Mammary epithelial cell (primary cell): ENCODE measurements at places on chromosomes 5 and 9. TPM values are rescaled to one million over a fixed set of nuclear protein-coding genes. Genes with fewer than 3 reads are reported as not detected.

- DNase-seq = no peak
Observed at GRCh38 chr5:67375606-67376005, 179.0 kb upstream of the CD180 start.

DNA sequence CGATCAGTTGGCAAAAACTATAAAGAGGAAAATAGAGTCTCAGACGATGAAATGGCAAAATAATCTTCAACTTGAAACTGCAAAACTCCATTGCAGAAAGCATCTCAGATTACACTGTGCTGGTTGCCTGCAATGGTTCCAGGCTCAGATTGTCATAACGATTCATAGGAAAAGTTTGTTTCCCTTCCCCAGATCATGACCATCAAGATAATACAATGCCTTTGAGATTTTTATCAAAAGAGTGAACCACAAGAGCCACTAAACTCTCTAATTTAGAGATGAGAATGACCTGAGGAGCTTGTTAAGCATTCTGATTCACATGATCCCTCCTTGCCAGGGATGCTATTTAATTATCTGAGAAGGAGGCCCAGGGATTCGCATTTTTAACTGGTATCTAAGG lies 52.6 kb upstream of the ITGA1 start:
- no peak for DNase-seq

DNA sequence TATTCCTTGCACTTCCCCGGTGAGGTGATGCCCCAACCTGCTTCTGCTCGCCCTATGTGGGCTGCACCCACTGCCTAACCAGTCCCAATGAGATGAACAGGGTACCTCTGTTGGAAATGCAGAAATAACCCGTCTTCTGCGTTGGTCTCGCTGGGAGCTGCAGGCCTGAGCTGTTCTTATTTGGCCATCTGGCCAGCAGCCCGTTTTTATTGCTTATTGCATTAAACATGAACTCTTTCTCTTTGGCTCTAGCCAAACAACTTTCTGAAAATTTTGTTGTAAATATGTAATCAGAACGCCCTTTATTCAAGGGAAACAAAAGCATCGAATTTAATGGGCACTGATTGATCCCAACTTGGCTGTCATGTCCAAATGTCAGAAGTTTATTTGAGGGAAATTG lies 124.7 kb upstream of the FTMT start:
- no peak for DNase-seq

DNA sequence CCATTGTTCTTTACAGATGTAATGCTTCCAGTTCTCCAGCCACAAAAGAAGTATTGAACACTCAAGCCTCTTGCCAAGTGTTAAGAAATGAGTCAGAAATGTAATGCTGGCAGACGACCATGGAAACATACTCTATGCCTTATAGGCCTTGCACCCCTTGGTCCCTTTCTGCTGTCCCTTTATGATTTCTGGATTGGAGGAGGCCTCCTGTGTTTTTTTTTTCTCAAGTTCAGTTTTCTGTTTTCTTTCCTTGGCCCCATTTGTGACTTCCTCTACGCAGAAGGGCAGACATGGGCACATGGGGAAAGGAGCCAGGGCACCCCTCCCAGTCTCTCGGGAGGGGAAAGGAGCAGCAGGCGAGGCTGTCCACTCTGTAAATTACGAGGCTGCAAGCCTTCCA lies 53.4 kb downstream of the SNX18 start:
- peak; percentile 34 for DNase-seq

- no peak for DNase-seq
Observed at GRCh38 chr5:179217356-179217755, 127.9 kb downstream of the ADAMTS2 start.

The NRG2 gene
- total RNA-seq = 0.17 TPM

The OMD gene
- total RNA-seq = not detected in 2 replicates
